ENCODE measurements at places on chromosomes 7 and 10.

DNA sequence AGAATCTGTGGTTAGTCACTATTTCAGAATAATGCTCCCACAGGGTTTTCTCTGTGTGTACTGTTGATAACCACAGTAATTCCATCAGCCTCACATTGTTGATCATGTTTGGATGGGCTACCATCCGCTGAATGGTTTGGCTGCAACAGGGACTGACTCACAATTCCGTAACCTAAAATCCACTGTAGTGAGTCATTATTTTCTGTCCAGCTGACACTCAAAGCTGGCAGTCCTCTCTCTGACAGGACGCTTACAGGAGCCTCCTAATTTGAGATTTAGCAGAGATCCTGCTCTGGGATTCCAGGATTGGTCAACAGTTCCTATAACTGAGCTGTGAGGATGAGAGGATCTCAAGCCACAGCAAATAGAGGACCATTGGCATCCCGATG lies 32.7 kb downstream of the VWA2 start:
- no peak for DNase-seq

- no peak for DNase-seq
Measured at GRCh38 chr10:116948530-116948870, 56.5 kb downstream of the SHTN1 start.

DNA sequence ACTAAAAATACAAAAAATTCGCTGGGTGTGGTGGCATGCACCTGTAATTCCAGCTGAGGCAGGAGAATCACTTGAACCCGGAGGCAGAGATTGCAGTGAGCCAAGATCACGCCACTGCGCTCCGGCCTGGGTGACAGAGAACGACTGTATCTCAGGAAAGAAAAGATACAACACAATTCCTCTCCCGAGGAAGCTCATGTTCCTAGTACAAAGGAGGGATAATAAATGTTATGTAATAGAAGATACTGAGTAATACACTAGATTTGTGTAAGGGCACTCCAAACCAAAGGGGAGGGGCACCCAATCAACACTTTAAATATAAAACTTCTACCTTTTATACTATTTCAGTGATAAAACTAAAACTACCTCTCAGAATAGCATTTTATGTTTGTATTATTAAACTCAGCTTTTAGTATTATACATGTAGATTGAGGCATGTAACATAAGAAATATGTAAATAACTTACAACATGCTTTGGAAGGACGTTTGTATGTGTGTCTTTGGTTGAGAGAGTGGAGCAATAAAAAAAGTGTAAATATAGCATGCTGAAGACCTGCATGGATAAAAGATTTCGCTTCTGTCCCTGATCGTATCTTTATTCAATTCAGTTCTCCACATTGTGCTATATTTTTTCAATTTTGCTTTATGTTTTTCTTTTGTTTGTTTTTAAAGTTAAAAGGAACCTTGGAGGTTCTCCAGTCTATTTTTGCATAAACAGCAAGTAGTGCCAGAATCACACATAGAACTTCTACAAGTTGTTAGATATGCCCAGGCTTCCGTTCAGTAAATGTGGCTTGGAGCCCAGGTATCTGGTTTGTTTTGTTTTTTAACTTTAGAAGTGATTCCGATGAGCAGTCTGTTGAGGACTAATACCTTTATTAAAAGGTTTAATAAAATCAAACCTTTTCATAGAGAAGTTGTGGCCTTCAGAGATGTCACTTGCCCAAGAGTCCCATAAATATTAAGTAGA lies 71.9 kb downstream of the WAC start:
- DNase-seq = no peak

- DNase-seq = no peak
Measured at GRCh38 chr10:24685958-24686540, 37.6 kb downstream of the ARHGAP21 start.

DNA sequence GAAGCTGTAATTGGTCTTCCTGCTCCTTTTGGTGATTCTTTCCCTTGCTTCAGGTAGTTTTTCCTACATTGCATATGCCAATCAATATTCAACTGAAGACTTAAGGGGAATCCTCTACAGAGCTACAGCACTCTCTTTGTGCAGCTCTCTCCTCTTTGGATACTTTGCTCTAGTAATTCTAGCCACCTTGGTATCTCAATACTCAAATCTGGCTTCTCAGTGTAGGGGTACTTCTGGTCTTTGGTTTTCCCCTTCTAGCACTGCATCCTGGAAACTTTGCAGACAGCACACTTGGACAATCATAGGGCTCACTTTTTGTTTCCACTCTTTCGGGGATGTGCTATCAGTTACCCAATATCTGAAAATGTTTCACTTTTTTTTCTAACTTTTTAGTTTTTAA lies 9.9 kb downstream of the PHTF2 start:
- DNase-seq = no peak

GRCh38 chr10:34612446-34612845 lies 202.7 kb downstream of the PARD3 start:
- DNase-seq = no peak

GRCh38 chr7:84950836-84951235 lies 236.0 kb downstream of the SEMA3D start:
- DNase-seq = no peak

DNA sequence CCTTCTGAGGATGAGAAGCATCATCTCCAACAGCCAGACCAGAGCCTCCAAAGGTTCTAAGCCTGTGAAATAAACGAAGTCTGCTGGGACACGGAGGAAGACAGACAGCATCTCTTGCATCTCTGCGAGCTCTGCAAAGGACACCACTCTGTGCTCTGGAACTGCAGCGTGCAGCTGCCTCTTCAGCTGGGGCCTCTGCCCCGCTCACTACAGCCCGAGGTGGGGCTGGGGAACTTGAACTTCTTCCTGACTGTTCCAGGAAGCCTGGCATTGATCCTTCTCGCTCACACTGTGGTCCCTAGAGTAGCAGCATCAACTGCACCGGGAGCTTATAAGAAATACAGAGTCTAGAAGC lies 163.3 kb downstream of the USP6NL start:
- DNase-seq = no peak

DNA sequence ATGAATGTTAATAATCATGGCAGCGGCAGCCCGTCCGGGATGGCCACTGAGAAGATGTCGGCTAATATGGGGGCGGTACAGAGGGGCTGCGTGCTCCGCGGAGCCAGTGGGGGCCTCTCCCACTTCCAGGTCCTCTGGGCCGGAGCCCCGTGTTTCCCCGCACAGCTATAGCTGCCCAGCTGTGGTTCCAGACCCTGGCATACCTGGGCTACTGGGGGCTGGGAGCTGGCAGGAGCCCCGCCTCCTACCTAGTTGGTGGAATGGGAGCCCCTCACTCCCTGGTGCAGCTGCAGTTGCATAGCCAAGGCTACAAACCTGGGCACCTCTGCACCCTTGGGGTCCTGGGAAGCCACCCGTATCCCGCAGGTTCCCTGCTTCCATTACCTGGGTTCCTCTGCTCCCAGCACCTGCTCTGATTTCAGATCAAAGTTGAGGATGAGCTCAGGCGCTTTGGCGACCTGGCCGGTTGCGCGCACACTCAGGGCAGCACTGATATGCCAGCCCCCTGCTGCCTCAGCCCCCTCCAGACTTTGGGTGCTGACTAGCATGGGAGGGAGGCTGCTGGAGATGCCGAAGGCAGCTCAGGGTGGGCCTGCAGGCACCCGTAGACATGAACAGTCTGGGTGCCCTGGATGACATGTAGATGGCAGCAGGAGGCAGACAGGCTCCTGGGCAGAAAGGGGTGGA lies 236.5 kb upstream of the SEMA3D start:
- DNase-seq = no peak

DNA sequence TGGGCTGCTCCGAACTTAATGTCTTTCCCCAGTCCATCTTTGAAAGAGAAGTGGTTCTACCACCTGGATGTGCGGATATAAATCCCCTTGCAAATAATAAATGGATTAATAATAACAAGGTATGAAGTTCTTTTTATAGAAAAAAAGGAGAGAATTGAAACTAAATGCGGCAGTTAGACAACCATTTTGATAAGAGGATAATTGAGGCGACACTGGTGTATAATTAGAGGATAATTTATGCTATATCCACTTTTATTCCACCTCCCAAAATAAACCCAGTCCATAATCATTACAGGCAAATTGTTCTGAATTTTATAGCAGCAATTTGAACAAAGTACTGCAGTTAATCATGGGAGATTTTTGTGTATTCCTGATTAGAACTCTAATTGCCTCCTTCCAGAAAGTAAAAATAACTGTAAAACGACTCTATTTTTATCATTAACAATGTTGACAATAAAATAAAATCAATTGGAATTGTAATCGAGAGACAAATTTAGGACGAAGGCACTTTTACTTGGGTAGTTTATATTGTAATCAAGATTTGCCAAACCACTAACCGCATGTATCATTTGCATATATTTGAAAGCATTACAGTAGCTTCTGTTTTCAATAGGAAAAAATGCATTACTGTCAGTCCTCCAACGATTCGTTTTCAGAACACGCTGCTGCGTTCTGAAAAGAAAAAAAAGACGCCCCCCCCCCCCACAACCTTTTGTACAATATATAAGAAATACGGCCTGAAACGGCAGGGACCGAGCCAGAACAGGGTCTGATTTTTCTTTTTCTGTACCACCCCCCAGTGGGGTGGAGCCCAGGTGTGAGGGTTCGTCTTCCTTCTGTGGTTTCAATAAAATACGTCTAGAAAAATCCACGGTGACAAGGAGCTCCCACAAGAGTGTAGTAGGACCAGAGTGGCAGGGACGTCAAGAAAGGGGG lies 838 bp upstream of the DLX6 start:
- no peak for DNase-seq

DNA sequence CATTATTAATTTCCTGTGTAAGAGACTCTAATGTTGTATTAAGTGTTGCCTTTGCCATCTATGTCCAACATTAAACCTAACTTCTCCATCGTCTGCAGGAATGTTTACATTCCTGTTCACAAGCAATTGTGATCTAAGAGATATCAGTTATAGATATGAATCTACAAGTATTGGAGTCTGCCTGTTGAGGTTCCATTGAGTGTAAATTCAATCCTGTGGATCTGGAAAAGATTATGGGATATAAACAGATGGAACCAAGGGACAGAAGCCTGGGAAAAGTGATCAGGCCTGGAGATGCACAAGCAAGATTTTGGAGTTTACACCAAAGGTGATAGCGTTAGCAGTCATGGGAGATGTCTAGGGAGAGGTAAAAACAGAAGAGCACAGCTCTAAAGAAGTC lies 135.5 kb downstream of the LSMEM1 start:
- DNase-seq = no peak

DNA sequence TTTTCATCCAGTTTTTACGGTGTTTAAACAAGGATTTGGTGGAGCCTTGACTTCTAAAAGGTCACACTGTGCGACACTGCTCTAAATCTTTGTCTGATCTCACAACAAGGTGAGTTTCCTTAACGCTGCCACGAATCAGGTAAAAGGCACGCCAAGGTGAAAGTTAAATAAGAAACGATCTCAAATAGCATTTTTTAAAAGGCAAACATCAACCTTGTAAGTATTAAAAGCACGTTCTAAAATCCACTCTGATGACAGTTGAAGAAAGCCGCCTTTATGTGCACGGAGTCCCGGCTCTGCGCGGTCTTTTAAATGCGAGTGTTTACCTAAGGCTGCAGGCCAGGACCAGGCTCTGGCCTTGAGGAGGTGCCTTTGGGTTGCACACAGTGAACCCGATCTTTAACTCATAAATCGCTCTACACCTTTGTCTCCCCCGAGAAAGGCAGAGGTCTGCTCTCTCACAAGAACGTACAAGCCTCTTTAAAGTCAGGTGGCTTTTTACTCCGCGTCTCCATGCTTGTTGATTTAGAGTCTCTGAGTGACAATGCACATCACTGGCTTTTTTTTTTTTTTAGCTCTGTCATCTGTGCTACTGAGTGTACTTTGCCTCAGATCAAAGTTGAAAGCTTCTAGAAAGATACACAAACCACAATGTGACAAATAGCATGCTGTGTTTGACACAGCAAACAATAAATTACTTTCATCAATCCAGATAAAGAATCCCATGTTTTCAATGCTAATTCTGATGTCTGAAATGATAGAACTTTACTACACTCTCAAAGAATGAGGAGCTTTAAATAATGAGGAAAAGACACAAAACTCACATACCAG lies 25.9 kb upstream of the RNF32 start:
- DNase-seq = no peak

DNA sequence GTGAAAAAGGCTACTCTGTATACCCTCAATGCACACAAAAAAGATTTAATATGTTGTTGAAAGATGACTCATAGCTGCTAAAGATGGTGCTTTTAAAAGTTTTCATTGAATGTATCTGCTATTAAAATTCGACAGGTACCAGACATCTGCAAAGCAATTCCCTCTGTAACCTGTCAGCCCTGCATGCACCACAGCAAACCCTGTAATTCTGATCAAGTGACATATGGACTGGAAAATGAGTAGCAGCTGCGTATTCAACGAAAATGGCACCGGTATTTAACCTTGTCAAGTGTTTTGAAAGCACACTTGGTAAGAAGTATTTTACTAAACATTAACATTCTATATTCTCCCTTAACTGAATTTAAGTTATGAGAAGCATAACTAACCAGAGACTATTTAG lies 58.2 kb upstream of the PTPRN2 start:
- DNase-seq = no peak

DNA sequence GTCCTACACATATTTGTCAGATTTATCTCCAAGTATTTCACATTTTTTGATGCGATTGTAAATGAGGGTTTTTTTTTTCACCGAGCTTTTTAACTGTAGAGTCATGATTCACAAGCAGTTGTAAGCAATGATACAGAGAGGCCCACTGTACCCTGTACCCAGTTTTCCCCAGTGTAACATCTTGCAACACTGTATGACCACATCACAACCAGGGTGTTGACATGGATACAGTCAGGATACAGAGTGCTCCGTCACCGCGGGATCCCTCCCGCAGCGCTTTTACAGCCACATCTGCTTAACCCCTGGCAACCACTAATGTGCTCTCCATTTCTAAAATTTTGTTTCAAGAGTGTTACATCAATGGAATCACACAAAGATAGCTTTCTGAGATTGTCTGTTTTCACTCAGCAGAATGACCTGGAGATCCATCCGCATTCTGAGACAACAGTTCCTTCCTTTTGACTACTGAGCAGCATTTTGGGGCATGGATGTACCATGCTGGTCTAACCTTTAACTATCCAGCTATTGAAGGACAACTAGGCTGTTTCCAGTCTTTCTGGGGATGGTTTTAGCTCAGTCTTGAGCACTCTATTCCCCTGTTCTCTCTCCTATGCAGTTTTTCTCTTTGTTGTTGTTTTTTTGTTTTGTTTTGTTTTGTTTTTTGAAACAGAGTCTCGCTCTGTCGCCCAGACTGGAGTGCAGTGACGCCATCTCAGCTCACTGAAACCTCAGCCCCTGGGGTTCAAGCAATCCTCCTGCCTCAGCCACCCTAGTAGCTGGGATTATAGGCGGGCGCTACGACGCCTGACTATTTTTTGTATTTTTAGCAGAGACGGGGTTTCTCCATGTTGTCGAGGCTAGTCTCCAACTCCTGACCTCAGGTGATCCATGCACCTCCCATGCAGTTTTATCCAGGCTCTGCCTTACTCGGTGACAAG lies 25.9 kb downstream of the GPRIN2 start:
- DNase-seq = no peak

DNA sequence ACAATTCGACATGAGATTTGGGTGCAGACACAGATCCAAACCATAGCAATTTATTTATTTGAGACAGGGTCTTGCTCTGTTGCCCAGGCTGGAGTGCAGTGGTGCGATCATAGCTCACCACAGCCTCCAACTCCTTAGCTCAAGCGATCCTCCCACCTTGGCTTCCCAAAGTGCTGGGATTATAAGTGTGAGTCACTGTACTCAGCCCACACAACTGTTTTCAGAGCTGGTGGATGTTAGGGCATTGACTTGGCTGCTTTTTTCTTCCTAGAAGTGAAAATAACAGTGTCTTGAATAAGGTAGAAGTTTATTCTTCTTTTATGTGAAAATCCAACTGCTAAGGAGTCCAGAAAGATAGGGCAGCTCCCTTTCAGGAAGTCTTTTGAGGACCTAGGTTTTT lies 132.1 kb downstream of the CCDC3 start:
- no peak for DNase-seq
